Liver (tissue), 10 donors: ENCODE measurements at places on chromosomes 2 and 18. TPM values are rescaled to one million over a fixed set of nuclear protein-coding genes. Genes with fewer than 3 reads are reported as not detected.

Gene TDRD15
- 0.75 TPM for total RNA-seq

Gene TMEFF2
- total RNA-seq = not detected

Gene MC4R
- total RNA-seq = not detected

Gene MSTN
- 0.09 TPM for total RNA-seq

Gene EN1
- not detected for total RNA-seq

Gene UGT1A8
- total RNA-seq = 0.17 TPM

Gene IER3IP1
- 8.0 TPM for total RNA-seq

Gene TEX44
- total RNA-seq = not detected

Gene KLHL29
- 2.3 TPM for total RNA-seq

Gene GPR39
- total RNA-seq = 2.2 TPM

Gene GREB1
- total RNA-seq = 6.3 TPM

Gene GNLY
- total RNA-seq = 0.75 TPM

Gene CDH2
- 49.5 TPM for total RNA-seq

Gene ZNF2
- total RNA-seq = 2.5 TPM

Gene TNFAIP6
- total RNA-seq = 0.28 TPM

Gene IL1F10
- not detected for total RNA-seq

Gene LRRTM1
- not detected for total RNA-seq

Gene LONRF2
- total RNA-seq = 3.7 TPM
